ENCODE measurements at places on chromosomes 11 and 22.

DNA sequence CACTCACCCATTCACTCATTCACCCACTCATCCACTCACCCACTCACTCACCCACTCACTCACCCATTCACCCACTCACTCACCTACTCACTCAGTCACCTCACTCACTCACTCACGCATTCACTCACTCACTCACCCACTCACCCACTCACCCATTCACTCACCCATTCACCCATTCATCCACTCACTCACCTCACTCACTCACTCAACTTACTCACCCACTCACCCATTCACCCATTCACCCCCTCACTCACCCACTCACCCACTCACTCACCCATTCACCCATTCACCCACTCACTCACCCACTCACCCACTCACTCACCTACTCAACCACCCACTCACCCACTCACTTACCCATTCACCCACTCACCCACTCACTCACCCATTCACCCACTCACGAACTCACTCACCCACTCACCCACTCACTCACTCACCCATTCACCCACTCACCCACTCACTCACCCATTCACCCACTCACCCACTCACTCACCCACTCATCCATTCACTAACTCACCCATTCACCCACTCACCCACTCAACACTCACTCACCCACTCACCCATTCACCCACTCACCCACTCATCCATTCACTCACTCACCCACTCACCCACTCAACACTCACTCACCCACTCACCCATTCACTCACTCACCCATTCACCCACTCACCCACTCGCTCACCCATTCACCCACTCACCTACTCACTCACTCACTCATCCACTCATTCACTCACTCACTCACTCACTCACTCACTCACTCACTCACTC is 13.7 kb downstream of the MUC5AC start:
- no peak for DNase-seq

- no peak for DNase-seq
Measured at GRCh38 chr22:39859903-39860588, 33.5 kb downstream of the ENTHD1 start.

- DNase-seq = no peak
Measured at GRCh38 chr11:19812710-19813109, 100.1 kb downstream of the NAV2 start.

- no peak for DNase-seq
Measured at GRCh38 chr11:132650969-132651720, 881.2 kb downstream of the OPCML start.

GRCh38 chr11:76795290-76795935 is 12.3 kb downstream of the TSKU start:
- no peak for DNase-seq

DNA sequence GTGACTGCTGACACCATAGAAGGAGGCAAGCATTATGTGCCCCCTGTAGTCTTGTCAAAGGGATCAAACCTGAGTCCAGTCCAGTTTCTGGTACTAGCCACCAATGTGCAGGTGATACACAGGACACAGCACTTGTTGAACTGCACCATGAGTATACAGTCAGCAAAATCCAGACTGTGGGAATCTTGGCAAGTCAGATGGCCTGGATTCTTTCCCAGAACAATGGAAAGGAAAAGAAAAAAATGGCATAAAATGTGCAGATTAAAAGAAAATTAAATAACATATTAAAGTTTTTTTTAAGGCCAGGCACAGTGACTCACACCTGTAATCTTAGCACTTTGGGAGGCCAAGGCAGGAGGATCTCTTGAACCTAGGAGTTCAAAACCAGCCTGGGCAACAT is 16.8 kb downstream of the CRY2 start:
- no peak for DNase-seq

GRCh38 chr11:85231588-85231987 is 395.6 kb downstream of the DLG2 start:
- DNase-seq = no peak

DNA sequence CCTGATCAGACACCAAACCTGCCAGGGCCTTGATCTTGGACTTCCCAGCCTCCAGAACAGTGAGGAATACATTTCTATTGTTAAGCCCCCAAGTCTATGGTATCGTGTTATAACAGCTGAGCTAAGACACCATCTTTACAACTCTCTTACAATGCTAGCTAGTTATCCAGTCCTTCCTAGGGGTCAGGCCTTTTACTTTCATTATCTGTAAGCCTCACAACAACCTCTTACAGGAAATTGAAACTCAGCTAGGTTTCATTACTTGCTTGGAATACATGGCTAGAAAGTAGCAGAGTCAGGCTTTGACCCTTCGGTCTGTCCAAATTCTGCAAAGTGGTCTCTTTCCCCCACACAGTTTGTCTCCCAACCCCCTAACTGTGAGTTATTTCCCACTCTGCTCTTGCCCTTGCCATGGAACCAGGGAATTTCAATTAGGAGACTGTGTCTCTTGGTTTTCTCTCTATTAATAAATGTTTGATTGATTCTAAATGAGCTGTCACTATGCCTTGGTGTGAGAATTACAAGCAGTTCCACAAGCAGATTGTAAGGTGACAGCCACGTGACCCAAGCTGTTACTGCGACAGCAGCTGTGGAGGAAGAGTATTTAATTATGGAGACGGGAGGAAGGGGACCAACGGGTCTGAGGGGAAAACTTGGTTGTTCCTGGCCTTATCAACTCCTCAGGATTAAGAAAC is 38.4 kb upstream of the CLMP start:
- DNase-seq = no peak

- no peak for DNase-seq
Measured at GRCh38 chr11:133810766-133811165, 34.5 kb downstream of the SPATA19 start.
